NCI-H1417 (cell line): ENCODE measurements at places on chromosomes 7 and 10.

GRCh38 chr7:137977173-137977572 is 24.7 kb downstream of the CREB3L2 start:
- DNase-seq, result no peak

GRCh38 chr7:101163279-101164070 is 1.9 kb downstream of the VGF start:
- DNase-seq, result peak; percentile 91

DNA sequence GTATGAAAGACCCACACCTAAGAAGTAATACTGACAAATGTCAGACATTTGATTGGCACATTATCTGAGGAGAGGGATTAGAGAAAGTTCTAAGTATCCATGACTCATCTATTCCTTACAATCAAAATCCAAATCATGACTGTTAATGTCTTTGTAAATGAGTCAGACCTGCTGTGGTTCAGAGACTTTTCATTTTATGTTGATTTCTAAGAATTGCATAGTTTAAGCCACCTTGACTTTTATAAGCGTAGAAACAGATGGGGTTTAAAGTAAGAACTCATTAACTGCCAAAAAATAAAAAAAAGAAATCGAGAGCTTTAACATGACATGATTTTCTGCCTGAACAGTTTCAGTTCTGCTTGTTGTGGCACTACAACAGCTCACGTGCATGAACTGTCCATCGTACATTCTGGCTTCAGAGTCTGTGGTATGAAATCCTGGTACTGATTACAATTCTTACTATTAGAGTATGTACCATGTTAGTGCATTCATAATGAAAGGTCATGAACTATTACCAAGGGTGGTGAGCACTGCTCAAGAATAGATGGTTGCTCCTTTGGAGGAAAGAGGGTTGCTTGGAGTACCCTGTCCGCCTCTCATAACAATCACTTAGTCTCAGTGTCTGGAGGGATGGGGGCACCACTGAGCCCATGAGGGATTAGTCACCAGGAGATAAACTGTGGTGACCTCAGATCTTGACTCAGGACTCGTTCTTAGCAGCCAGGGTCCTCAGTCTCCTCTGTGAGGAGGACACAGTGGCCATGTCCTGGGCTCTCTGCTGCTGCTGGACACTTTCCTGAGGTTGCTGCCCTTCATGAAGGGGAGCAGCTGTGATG is 42.2 kb downstream of the ACSM6 start:
- DNase-seq, result no peak

GRCh38 chr10:44589181-44589943 is 204.5 kb upstream of the CXCL12 start:
- no peak for DNase-seq

DNA sequence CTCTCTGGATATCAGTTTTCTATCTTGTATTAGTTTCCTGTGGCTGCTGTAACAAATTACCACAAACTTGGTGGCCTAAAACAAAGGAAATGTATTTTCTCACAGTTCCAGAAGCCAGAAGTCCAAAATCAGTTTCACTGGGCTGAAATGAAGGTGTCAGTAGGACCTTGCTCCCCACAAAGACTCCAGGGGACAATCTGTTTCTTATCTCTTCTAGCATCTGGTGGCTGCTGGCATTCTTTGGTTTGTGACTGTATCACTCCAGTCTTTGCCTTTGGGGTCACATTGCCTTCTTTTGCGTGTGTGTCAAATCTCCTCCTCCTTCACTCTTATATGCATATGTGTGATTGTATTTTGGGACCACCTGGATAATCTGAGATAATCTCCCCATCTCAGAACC is 153.0 kb upstream of the PRPS1L1 start:
- no peak for DNase-seq

DNA sequence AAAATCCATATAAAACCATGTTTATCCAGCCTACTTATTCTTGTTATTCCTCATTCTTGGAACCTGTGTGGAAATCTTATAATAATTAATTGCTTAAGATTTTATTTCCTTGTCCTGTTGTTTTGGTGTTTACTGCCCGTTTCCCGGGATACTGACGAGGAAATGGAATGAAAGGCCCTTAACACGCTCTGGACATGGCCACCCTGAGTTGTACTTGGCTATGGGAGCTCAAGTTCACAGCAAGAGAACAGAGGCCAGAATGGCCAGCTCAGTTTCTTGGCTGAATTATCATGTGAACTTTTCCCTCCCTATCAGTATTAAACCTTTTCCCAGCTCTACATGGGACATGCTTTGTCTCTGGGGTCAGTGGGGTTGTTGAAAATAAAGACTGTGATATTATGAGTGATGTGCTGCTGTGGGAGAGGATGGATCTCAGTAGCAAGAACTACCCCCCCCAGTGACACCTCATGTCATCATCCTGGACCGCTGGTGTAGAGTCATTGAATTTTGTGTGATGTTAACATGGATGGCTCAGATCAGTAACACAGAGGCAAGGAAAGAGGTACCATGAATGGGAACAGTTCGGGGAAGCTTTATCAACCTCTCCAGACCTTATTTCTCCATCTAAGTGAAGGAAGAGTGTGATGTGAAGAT is 87.0 kb upstream of the IGFBP3 start:
- no peak for DNase-seq

GRCh38 chr7:129848436-129848835 is 104.3 kb downstream of the UBE2H start:
- DNase-seq, result no peak

DNA sequence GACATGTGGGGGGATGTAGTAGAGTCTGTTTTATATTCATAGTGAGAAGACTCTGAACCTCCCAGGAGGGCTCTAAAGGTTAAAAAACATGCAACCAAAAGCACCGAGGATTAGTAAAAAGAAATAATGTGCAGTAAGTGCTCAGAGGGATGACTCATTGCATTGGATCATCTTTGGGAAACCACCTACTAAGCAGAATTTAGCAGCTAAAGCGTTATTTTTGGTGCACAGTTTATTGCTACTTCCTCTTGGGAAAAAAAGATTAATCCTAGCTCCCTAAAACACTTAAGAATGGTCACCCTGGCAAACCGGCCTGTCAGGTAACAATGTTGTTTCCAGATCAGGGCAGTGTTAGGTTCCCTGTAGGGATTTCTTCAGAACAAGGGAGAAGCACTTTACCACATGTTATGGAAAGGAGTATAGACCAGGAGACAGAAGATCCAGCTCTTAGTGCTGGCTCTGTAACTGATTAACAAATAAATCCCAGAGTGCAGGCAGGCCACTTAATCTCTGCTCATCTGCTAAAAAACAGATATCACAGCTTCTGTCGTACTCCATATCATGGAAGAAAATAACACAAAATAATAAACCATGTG is 44.8 kb upstream of the FAM133B start:
- DNase-seq, result no peak

GRCh38 chr7:141630621-141631020 is 71.3 kb downstream of the DENND11 start:
- DNase-seq, result peak; percentile 93

DNA sequence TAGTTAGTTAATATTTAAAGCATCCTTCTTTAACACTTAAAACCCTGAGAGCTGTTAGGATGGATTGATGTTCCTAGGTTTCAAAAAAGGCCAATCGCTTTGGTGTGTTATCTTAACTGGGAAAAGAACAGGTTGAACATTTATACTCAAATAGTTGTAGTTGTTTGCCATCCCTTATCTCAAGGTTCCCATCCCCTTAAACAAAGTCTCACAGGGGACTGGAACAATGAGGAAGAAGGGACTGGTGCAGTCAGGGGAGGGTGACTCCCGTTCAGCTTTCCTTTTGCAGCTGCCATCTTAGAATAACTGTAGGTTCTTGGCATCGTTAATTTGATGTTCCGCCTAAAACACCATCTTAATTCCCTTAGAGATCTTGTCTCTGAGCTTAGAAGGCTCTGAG is 2.6 kb upstream of the KBTBD2 start:
- DNase-seq, result no peak

- DNase-seq, result no peak
These were observed 40.9 kb upstream of the ZNF32 start for GRCh38 chr10:43689618-43689954.

GRCh38 chr7:77679608-77680007 is 16.7 kb upstream of the RSBN1L start:
- DNase-seq, result no peak

GRCh38 chr10:68796605-68797004 is 30.7 kb upstream of the STOX1 start:
- DNase-seq, result no peak

- DNase-seq, result no peak
These were observed 73.3 kb downstream of the MCU start for GRCh38 chr10:72765051-72765745.

DNA sequence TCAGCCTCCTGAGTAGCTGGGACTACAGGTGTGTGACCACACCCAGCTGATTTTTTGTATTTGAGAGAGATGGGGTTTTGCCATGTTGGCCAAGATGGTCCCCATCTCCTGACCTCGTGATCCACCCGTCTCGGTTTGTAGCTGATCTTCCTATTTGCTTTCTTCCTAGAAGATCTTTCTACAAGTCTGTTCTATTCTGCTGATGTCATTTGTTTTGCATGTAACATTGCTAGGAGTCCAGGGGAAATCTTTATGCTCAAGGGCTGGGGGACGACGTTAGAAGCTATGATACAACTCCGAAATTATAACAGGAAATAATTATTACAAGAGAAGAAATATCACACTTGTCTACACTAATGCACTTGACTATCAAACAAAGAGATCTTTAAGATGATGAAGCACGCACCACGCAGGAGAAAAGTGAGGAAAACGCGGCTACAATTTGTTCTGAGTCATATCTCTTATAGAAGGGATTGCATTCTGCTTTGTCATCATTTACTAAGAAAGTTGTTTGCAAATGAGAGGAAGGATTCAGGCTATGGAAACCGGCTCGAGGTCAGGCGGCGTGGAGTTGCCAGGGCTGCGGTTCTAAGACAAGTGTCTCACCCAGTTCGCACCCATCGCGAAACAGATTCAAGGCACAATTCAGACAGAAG is 103.0 kb upstream of the CARD11 start:
- DNase-seq, result no peak
